ENCODE measurements at places on chromosomes 2 and 18.

GRCh38 chr18:37871561-37871960, 306.0 kb upstream of the CELF4 start:
- no peak for DNase-seq

- no peak for DNase-seq
Measured at GRCh38 chr18:58813561-58814225, 51.0 kb upstream of the ZNF532 start.

GRCh38 chr2:53170466-53170865, 597.1 kb upstream of the CHAC2 start:
- no peak for DNase-seq

DNA sequence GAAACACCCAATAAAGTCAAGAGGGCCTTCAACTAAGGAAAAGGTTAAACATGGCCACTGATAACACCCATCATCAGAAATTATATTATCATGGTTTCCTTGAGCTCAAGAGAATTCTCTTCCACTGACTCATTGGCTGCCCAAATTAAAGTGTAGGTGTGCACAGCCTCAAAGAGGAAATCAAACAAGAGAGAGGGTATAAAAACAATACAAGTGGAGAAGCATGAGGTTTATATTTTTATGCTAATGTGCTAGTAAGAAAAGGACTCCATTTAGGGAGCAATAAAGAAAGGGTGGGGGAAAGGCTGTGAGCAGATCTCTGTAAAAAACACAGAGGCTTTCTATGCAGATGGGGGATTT, 168.8 kb upstream of the VRK2 start:
- DNase-seq = no peak

GRCh38 chr2:197147942-197148341, 162.6 kb downstream of the ANKRD44 start:
- DNase-seq = no peak

DNA sequence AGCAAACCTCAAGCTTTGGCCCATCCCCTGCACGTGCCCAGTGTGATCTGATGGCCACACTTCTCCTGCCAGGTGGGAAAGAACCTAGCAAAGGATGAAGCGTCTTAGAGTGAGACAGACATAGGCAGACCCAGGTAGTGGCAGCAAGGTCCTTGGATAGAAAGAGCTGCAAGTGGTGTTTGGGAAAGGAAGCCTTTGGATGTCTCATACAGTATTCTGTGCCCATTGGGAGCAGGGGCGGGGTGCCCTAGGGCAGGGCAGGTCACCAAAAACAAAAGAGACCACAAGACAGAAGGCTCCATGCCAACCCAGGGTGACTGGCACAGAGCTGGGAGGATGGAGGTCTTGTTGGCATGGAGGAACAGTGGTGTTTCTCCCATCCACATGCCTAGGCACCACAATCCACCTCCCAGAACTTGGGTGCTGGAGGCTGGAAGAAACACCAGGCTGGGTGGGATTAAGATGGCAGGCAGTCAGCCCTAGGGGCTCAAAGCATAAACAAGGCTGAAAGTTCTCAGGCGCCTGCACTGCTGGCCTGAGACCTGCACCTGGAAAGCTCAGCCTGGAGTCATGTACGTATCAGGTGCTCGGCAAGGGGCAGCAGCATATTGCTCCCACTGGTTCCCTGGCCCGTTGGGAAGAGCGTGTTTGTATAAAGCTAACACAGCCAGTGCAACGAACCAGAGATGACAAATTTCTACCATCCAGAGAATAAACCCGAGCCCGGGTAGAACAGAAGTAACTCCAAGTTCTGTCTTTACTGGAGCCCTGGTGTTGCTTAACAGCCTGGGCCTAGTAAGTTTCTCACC, 52.9 kb downstream of the CRACDL start:
- DNase-seq = no peak

- no peak for DNase-seq
Measured at GRCh38 chr2:179447839-179448447, 183.3 kb upstream of the SESTD1 start.

GRCh38 chr18:74944676-74945075, 264.3 kb downstream of the PTGR3 start:
- no peak for DNase-seq

GRCh38 chr2:181573140-181573736, 83.7 kb downstream of the CERKL start:
- DNase-seq = no peak
